Right renal cortex interstitium (tissue), 3 donors: ENCODE measurements at places on chromosomes 2 and 18.

DNA sequence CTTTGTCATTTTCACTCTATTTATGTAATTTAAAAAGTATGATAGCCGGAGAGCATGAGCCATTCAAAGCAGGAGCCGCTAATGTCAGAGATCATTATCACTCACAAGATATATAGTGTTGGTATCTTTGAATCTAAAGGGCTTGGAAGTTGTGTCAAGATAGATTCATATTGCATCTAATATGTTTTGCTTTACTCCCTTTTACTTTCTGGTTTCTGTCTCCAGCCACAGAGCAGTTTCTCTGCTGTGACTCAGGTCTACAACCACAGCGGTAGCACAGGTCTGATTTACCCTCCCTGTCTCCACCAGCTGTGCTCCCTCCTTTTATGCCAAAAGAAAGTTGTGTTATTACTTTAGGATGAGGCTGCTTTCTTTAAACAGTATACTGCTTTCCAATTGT lies 424.0 kb downstream of the ARHGAP15 start:
- DNase-seq: no peak

GRCh38 chr2:219969508-219969907 lies 342.1 kb downstream of the SLC4A3 start:
- DNase-seq: no peak

DNA sequence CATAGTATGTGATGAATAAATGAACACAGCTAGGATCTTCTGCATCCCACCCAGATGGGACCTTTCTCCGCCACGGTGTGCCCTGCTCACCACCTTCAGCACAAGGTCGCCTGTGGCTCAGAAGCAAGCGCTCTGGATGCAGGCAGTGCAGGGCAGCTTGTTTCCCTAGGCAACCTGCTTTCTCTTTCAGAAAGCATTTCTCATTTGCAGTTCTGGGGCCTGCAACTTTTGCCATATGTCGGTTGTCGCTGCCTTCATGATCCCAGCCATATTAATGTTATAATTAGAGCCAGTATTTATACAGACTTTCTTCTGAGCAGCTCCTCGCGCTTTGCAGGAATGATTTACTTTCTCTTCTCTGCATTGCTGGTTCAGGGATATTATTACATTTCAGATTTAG lies 692.8 kb downstream of the RNF144A start:
- DNase-seq: no peak

GRCh38 chr2:229475778-229476177 lies 204.7 kb upstream of the PID1 start:
- DNase-seq: no peak

- DNase-seq: no peak
These were observed 119.2 kb upstream of the STK17B start for GRCh38 chr2:196290569-196290968.

GRCh38 chr2:223880796-223881195 lies 43.4 kb upstream of the AP1S3 start:
- no peak for DNase-seq

DNA sequence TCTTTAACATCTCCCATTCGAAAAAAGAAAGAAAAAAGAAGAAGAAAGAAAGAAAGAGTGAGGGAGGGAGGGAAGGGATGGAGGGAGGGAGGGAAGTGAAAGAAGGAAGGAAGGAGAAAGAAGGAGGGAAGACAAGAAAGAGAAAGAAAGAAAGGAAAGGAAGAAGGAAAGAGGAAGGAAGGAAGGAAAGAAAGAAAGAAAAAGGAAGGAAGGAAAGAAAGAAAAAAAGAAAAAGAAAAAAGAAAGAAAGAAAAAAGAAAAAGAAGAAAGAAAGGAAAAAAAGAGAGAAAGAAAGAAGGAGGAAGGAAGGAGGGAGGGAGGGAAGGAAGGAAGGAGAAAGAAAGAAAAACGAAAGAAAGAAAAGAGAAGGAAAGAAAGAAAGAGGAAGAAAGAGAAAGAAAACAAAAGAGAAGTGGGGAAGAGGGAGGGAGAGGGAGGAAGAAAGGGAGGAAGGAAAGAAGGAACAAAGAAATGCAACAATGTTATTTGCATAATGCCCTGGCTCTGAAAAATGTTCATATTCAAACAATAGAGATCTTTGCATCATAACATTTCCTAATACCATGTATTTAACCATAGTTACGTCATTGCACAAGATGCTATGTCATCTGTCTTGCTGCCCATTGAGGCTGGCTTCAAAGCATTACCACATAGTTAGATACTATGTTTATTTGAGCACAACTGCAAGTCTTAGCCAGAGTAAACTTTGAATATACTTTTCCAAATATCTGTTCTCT lies 550.6 kb downstream of the DSC3 start:
- DNase-seq: no peak

DNA sequence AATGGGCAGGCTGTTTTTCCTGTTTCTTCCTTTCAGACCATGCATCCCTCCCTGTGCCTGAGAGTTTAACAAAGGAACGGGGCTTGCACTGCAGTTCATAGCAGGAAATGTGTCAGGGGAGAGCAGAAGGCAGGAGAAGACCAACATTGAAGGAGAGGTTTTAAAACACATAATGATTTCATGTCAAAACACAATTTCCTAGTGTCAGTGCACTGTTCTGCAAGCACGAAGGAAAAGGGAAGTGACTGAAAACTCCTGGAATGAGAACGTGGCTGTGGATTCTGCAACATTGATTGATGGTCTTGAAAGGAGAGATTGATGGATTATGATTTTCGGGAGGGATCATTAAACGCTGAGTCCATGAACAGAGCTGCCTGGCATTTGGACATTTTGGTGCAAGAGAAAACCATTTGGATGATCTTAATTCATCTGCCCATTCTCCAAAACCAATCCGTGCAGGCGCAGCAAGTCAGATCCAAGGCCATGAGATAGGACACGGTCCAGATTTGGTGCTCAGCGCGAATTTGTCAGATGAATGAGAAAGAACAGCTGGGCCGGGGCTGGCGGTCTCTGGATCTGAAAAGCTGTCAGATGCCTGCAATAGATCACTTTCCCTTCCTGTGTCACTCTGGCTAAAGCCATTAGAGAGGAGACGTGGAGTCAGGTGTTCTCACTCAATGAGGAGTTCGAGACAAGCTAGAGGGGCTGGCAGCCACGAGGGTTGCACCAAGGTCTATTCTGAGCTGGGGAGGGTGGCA lies 38.4 kb downstream of the C1QL2 start:
- DNase-seq: no peak
